Globus pallidus (tissue), 1 donor: ENCODE measurements at places on chromosomes 2 and 18.
A peak's percentile ranks its signal among the peaks of the same experiment; 100 is the strongest.

GRCh38 chr2:206482123-206482522 is 38.8 kb downstream of the ADAM23 start:
- DNase-seq = no peak

DNA sequence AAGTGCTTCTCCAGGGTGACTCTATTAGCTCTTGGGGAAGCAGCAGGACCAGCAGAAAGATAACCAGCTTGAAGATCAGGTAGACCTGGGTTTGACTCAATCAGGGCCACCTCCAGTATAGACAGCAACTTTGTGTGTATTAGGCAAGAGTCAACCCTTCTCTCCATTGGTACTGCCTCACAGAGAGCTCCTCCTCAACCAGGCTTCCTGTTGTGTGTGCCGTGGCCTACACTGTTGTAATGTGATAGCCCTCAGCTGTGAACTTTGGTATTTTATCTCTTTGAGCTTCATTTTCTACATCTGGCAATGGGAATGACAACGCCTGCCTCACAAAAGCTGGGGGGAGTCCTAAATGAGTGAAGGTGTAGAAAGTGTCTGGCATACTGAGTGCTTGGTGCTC is 17.0 kb upstream of the MAP3K20 start:
- DNase-seq = no peak

DNA sequence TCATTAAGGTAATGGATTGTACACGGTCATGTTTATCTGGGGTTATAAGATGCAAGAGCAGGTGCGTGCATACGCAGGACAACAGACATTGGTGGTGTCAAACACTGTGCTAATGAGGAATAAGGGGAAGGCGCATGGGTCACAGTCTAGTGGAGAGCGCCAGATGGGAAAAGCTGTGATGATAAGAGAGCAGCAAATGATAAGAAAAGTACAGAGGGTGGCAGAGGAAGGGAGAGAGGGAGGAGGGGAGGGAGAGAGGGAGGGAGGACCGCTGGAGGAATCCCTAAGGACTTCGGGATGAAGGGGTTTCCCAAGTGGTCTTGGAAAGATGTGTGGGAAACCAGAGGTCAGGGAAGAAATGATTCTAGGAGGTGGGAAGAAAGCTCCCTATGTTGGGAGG is 2.9 kb downstream of the TNFRSF11A start:
- DNase-seq = no peak

DNA sequence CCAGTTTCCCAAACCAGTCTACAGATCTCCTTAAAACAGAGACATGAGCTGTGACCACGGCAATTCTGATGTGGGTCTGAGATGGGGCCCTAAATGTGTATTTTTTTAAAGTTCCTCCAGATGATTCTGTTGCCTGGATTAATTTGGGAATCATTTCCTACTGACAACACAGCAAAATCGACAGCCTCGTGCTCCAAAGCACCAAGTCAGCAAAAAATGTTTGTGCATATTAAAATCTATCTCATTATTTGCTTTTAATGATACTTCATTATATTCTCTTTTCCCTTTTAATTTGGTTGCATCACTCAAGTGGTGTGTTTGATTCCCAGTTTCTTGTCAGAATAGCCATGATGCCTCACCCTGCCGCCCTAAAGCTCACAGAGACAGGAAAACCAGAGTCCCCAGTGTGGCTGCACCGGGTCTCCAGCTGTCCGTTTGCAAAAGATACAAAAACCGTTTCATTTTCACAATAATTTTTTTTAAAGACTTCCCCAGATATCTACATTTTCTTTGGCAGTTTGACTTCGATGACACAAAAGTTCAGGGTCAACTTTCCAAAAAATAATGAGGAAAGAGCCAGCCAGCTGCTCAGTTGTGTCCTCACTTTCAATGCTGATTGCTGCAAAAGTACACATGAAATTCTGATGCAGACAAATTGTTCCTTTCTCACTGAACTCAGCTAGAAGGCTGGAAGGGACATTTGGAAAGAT is 443.2 kb upstream of the ID2 start:
- no peak for DNase-seq

DNA sequence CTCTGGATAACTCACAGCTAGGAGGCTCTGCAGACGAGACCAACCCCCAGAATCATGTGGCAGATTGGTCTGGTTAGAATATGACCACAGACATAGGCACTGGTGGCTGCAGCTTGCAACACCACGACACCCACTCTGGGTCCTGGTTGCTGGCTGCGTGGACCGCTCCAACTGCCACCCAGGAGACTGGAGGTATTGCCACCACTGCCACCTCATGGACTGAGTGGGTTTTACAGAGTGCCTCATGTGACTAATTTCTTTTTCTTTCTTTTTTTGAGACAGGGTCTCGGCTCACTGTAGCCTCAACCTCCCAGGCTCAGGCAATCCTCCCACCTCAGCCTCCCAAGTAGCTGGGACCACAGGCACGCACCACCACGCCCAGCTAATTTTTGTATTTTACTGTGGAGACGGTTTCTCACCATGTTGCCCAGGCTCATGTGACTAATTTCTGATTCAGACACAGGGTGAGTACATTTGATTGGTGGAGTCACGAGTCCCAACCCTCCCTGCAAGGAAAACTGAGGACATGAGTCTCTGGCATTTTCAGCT is 29.9 kb upstream of the NT5DC4 start:
- peak; percentile 61 for DNase-seq

GRCh38 chr2:20049637-20050036 is 1.8 kb downstream of the LAPTM4A start:
- DNase-seq = peak; percentile 37

DNA sequence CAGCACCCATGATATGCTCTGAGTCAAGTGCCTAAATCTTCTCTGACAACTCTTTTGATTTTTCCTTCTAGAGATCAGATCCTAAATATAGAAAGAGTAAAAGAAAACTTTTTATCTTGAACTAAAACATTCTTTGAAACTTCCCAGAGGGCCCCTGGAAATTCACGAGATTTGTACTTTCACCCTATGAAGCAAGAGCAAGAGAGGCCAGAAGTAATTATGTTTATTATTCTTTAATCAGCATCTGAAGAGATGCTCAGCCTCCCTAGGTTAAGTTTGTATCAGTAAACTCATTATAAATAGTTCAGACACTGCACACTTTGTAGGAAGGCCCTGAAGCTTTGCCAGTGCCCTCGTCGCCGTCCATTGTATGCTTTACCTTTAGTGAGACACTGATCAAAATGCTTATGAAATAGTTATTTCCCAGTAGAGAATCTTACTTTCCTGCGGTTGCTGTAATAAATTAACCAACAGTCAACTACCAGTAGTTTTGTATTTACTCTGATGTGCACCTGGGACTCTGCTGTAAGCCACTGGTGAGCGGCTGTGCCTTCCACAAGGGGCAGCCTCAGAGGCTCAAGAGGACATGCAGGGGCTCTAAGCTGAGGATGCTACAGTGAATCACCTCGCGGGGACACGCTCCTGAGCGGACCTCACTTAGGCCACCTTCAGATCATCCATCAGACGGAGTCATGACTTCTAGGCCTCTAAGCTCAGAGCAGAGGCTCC is 71.9 kb downstream of the BIN1 start:
- DNase-seq = no peak

- no peak for DNase-seq
These were observed 215.4 kb upstream of the HNRNPA3 start for GRCh38 chr2:176997074-176997791.

DNA sequence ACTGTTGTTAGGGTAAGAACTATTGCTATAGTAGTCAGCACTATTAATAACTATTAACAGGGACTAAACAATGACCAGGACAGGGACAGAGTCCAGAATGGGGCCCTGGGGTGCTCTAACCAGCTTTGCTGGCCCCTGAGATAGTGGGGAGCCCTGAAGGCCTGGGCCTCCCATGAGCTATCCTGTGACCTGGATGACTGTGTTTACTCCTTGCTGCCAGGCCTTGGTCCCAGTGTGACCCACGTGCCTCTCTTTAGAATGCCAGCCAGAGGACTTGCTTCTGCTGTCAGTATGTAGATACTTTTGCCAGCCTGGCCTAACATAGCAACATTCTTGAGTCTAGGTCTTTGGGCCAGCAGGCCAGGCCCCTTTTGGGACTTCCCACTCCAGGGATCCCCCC is 11.4 kb downstream of the CDK5R2 start:
- DNase-seq = no peak

- DNase-seq = no peak
These were observed 61.5 kb downstream of the G6PC2 start for GRCh38 chr2:168962636-168963035.

- DNase-seq = peak; percentile 68
These were observed 529.2 kb upstream of the KLHL29 start for GRCh38 chr2:22855761-22856184.

DNA sequence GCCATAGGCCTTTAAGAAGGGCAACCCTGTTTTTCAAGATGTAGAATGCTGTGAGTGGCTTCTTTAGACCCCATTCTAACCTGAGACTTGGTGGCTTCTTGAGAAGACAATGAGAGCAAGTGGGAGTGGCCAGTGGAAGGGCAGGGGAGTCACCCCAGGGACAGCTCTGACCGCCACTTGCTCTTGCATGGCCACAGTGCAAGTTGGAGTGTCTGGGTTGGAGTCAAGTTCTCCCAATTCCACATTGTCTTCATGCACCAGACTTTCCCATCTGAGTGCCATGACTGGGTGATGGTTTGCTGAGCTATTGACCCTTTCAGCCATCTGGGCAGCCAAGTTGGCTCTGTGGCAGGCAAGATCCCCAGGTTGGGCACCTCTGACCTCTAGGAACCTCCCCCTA is 148.0 kb upstream of the SKOR2 start:
- no peak for DNase-seq

DNA sequence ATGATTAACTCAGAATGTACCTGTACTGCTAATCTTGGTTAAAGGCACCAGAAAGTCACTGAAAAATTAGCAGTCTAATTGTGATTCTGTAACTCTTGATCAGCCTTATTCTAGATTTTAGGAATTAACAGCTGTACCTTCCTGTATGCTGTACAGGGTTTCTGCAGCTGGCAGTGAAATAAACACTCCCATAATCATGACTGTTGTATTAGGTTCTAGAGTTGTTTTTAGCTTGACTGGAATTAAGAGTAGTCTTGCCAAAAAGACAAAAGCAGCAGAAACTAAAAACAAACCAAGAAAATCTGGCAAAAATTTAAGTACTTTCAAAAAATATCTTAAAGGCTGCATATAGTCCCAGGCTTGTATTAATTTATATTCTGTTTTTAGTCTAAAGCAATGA is 103.5 kb downstream of the SOS1 start:
- no peak for DNase-seq

- DNase-seq = no peak
These were observed 954.6 kb downstream of the TSN start for GRCh38 chr2:122710049-122710448.

DNA sequence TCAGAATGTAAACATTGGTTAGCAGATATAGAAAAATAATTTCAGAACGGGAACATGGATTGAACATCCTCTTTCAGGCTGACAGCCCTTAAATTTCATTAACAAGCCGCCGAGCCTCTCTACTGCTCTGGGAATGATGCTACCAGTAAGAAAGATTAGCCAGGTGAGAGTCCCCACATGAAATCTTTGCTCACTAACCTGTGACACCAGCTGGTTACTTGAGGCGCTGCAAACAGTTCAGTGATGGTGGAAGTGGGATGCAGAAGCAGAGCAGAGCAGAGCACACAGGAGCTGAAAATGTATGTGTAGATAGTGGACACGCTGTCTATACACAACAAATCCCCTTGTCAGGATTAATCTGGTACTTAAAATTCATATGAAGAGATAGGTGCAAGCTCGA is 721.1 kb downstream of the DPP10 start:
- DNase-seq = no peak

DNA sequence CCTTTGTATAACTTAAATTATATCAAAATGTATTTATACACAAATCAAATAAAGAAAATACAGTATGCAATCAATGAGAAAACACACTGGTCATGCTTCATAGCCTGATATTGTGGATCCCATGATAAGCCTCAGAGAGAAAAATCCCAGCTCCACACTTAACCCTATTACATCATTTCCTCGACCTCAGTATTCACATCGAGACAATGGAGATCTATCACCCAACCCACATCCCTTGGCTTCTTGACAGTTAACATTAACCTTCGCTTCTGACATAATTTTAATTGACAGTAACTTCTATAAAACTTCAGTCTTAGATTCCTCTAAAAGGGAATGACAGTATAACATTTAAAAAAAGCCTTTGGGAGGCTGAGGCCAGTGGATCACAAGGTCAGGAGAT is 11.6 kb downstream of the TMX3 start:
- DNase-seq = no peak

DNA sequence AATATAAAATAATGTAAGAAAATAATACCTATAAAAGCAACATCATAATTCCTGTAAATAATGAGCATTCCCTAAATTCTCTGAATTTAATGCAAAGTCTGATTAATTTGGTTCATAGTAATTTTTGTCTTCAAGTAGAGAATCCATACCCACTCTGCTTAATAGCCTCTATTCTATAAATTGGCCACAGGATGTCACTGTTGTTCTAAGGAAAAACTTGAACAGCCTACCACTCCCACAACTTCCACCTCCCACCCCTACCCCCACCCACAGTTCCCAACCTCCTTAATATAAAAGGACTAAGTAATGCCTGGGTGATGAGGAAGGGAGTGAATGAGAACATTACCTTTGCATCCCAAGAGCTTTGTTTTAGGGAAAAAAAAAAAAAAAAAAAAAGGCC is 27.2 kb upstream of the BBS5 start:
- peak; percentile 20 for DNase-seq
